ENCODE measurements at places on chromosomes 2 and 18.

GRCh38 chr2:102063487-102063911 is 71.7 kb downstream of the IL1R2 start:
- DNase-seq: no peak

GRCh38 chr2:27946530-27947060 is 56.1 kb downstream of the BABAM2 start:
- DNase-seq: no peak

DNA sequence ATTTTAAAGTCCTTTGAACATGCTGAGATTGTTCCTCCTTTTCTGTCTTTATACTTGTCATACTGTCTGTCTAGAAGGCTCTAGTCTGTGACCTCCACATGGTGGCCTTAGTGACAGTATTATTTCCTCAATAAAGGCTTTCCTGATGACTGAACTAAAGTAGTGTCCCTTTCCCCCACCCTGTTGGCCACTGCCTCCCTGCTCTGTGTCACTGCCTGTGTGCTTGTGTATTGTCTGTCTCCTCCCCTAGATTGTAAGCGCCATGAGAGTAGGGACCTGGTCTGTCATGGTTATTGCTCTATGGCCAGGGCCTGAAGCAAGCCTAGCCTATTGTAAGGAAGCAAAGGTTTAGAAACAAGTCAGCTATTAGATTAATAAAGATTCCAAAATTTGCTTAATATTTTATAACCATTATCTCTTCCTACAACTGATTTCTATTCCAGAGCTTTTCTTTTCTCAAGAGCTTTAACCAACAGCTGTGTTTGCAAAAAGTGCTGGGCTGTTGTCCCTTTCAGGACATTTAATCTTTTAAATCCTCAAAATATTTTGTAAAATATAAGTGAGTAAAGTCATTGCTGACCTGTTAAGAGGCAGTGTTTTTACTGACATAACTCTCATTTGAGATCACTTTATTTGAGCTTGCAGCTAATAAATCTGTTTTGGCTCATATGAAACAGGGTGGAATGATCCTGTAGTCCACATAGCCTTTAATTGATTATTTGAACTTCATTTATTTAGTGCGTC is 35.5 kb downstream of the DIS3L2 start:
- DNase-seq: no peak

DNA sequence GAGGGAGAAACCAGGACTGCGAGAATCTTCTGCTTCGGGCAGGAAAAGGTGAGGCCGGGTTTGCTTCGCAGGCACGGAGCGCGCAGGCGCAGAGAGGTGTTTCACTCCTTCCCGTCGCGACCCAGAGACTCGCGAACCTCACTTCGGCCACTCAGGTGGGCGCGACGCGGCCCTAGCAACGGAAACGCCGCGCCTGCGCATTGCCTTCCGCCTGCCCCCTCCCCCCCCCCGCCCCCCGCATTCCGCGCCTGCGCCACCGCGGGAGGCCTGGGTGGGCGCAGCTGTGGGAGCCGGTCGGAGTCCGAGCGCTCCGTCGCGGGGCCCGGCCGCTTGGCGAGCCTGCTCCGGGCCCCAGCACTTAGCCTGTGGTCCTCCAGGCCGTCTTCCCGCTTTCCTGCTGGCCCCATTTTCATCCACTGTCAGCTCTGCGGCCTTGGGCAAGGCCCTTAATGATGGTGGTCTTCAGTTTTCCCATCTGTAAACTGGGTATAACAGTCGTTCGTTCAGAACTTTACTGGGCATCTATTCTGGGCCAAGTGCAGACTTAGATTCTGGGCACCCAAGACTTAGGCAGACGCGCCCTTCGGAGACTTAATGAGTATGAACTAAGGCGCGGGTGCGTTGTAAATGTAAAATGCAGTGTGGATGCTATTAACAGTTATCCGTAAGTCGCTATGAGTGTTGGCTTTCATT is 62.1 kb upstream of the ACKR3 start:
- DNase-seq: peak; percentile 46

- no peak for DNase-seq
Observed at GRCh38 chr2:65027616-65028244, 28.5 kb upstream of the CEP68 start.

DNA sequence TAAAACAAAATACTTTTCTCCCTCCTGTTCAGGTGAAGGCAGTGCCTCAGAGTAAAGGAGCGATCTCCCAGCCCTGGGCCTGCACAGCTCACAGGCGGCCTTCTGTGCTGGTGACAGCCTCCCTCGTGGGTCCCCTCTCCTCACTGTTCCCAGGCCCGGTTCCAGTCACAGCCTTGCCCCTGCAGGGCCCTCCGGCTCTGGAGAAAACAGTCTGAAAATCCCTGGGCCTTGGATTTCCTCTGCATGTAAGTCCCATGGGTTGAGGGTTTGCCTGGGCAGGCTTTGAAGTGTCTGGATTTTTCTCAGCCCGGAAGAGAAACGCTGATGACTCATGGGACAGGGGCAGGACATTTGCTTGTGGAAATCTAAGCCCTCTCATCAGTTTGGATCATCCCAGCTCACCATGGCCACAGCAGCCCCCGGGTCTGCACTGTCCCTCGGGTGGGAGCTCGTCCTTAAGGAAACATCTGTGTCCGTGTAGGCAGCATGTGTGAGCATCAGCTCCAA is 186.1 kb upstream of the RAB12 start:
- DNase-seq: no peak

DNA sequence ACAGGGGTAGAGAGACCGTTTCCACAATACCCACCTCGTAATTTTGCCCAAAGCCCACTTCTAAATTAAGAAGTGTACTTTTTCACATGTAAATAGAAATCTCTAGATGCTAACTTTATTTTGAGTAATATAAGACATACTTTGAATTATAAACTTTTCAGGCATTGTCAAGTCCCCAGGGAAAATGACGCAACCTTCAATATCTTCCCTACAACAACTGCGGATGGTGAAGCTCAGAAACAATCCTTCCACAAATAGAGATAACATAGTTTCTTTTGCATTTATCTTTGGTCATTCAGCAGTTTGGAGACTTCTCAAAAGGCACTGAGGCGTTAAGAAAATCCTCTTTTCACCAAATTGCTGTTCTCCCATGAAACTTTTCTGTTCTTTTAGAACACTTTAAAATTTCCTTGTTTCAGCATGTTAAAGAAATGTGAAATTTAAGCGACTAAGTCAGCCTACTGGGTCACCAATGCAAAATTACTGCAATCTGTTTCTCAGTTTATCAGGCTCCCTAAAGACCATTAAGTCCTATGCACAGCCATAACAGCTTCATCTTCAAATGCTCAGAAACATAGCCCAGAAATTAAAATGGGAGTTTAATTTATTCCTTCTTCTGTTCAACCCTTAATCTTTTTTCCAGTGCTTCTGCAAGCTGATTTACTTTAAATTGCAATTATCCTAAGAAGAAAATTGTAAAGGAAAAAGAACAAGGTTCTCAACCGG is 118.3 kb upstream of the DNAJC10 start:
- DNase-seq: no peak

DNA sequence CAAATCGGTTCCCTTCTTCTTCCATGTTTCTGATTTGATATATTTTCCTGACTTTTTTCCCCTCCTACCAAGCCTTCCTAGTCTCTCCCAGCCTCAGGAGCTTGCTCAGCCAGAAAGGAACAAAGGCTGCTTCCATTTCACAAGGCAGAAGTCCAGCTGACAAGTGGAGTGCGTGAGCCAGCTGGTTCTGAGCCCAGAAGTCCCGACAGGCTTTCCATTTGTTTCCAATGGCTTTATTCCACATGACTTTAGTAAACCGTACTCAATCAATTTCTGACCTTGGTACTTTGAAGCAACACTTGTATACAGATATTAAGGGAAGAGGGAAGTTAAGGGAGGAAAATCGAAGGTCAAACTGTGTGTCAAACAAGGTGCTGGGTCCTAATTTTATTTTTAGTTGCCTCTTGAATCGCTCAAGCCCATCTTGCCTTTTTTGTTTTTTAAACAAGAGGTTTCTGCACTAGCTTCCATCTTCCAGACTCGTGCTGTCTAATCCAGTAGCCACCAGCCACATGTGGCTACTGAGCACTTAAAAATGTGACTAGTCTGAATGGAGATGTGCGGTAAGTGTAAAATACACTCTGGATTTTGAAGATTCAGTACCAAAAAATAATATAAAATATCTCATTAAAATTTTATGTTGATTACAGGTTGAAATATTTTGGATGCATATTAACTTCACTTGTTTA is 36.2 kb downstream of the WIPF1 start:
- no peak for DNase-seq

DNA sequence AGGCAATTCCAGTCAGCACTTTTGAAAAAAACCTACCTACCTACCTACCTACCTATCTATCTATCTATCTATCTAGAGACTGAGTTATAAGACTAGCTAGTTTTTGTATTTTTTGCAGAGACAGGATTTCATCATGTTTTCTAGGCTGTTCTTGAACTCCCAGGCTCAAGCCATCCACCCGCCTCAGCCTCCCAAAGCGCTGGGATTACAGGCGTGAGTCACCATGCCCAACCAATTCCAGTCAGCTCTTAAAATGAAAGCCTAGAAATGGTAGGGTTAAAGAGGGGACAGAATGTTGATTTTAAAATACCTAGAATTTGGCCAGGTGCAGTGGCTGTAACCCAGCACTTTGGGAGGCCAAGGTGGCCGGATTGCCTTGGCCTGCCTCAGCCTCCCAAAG is 19.1 kb downstream of the MSH2 start:
- no peak for DNase-seq

Measured in stimulated activated CD8-positive, alpha-beta memory T cell treated with anti-CD3 and anti-CD28 coated beads, Interleukin-7, amount 100 ng/mL, for 4 hours (primary cell).